ENCODE measurements at places on chromosomes 4 and X.

DNA sequence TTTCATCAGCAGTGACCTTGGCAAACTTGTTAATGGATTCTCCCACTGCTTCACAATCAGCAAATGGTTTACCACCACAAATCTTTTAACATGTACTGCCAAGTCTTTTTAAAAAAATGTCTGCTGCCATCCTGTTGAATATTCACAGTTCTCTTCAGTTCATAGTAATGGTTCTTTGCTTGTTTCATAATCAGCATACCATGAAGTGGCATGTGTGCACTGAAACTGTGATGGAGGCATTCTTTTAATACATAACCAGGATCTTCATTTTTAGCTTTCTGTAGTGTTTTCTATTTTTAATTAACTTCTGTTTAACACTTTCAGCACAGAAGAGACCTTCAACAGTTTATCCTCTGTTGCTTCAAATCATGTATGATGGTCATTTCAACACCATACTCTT is 230.1 kb upstream of the ARSJ start:
- no peak overlapping the region for H3K27ac ChIP-seq
- DNase-seq: no peak
- H3K4me3 ChIP-seq: no peak overlapping the region
- no peaks in the 10 kb centered on the region for H3K4me1 ChIP-seq
- H3K27me3 ChIP-seq: no peaks in the 10 kb centered on the region

DNA sequence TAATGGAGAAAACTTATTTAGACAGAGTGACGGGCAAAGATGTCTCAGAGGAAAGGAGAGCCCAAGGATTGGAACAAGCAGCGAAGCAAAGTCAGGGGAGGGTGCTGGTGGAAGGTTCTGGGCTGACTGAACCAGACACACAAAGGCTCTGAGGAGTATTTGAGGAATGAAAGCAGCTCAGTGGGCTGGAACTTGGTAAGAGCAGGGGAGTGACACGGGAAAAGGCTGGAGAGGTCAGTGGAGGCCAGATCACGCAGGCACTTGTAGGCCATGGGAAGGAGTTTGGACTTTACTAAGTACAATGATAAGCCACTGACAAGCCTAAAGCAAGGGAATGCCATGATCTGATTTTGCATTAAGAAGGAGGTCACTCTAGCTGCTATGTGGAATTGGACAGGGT is 71.4 kb downstream of the TSC22D3 start:
- no peak overlapping the region for H3K4me3 ChIP-seq
- no peak overlapping the region for H3K27ac ChIP-seq
- no peaks in the 10 kb centered on the region for H3K36me3 ChIP-seq

GRCh38 chrX:475926-476723 is 89.4 kb upstream of the PPP2R3B start:
- no peak overlapping the region for H3K4me3 ChIP-seq
- no peaks in the 10 kb centered on the region for H3K4me1 ChIP-seq
- no peak for DNase-seq
- H3K27me3 ChIP-seq: no peaks in the 10 kb centered on the region
- no peaks in the 10 kb centered on the region for H3K36me3 ChIP-seq

DNA sequence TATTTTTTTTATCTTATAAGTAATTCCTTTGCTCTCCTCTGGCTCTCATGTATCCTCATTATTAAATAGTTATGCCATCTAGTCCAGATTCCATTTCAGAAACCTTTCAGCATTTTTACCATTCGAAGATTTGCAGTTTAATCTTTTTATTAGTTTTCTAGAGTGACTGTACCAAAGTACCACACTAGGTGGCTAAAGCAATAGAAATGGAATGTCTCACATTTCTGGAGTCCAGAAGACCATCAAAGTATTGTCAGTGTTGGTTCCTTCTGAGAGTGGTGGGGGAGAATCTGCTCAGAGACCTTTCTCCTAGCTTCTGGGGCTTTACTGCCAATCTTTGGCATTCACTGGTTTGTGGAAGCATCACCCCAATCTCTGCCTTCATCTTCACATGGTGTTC is 3.7 kb upstream of the PNMA3 start:
- no peaks in the 10 kb centered on the region for H3K27me3 ChIP-seq
- no peaks in the 10 kb centered on the region for H3K36me3 ChIP-seq
- H3K27ac ChIP-seq: no peak overlapping the region
- no peaks in the 10 kb centered on the region for H3K4me1 ChIP-seq
- no peak for DNase-seq
- no peak overlapping the region for H3K4me3 ChIP-seq

DNA sequence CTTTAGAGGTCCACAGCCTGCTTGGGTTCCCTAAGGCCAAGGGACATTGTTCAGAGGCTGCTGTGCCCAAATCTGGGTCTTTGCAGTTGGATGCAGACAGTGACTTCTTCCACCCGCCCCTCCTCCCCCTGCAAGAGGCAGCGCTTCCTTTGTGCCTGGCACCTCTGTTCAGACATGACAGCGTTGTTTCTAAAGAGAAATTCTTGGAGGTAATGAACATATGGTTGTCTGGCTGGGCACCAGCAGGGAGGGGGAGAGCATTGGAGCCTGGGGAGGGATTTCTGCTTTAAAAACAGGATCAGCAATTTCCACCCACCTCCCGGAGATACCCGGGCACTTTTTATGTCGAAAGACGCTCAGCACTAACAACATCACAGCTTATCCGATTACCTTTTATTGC is 51.5 kb downstream of the PSAPL1 start:
- no peak overlapping the region for H3K27ac ChIP-seq
- H3K27me3 ChIP-seq: no peaks in the 10 kb centered on the region
- H3K4me3 ChIP-seq: no peak overlapping the region
- no peak for DNase-seq
- no peaks in the 10 kb centered on the region for H3K4me1 ChIP-seq
- H3K36me3 ChIP-seq: no peaks in the 10 kb centered on the region

GRCh38 chr4:177339477-177340374 is 30.1 kb downstream of the NEIL3 start:
- DNase-seq: peak; percentile 5
- no peaks in the 10 kb centered on the region for H3K4me1 ChIP-seq
- H3K4me3 ChIP-seq: no peak overlapping the region
- no peak overlapping the region for H3K27ac ChIP-seq

GRCh38 chrX:85573801-85574200 is 194.3 kb upstream of the POF1B start:
- H3K36me3 ChIP-seq: no peaks in the 10 kb centered on the region

DNA sequence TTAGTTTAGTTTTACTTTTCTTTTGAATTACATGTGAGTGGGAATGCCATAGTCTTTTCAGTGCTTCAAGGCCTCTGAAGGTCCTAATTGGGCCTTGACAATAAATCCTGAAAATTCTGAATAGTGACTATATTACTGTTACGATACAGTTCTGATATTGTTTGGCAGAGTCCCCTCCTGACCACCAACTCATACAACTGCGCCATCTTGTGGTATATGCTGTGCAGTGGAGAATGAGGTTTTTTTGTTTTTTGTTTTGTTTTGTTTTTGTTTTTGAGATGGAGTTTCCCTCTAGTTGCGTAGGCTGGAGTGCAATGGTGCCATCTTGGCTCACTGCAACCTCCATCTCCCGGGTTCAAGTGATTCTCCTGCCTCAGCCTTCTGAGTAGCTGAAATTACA is 56.6 kb upstream of the CHRDL1 start:
- peak; percentile 9 for DNase-seq
- H3K36me3 ChIP-seq: no peaks in the 10 kb centered on the region
- H3K27ac ChIP-seq: no peak overlapping the region
- H3K4me3 ChIP-seq: no peak overlapping the region

- no peaks in the 10 kb centered on the region for H3K4me1 ChIP-seq
- DNase-seq: no peak
- H3K36me3 ChIP-seq: no peaks in the 10 kb centered on the region
- no peaks in the 10 kb centered on the region for H3K27me3 ChIP-seq
- no peak overlapping the region for H3K27ac ChIP-seq
- no peak overlapping the region for H3K4me3 ChIP-seq
Observed at GRCh38 chr4:82145850-82146249, 227.9 kb downstream of the HNRNPD start.

DNA sequence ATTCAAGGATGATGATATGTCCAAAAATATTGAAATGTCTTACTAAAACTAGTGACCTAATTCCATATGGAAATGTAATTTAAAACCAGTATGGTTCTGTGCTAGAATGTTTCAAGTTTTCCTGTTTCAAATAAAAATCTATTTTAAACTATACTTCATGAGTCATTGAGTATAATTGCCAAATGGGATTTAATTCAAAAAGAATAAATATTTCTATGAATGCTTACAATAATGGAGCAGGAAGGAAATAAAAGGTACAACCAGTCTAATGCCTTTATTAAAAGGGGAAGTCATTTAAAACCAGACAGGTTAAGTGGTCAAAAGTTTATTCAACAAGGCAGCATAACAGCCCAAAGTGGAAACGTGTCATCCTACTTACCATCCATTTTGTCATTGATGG is 2347.1 kb downstream of the PCDH7 start:
- H3K36me3 ChIP-seq: no peaks in the 10 kb centered on the region
- H3K4me3 ChIP-seq: no peak overlapping the region

- no peaks in the 10 kb centered on the region for H3K4me1 ChIP-seq
- no peak overlapping the region for H3K27ac ChIP-seq
- no peaks in the 10 kb centered on the region for H3K36me3 ChIP-seq
- no peaks in the 10 kb centered on the region for H3K27me3 ChIP-seq
- peak; percentile 5 for DNase-seq
Observed at GRCh38 chrX:31832263-31832662, 760.4 kb upstream of the FTHL17 start.

DNA sequence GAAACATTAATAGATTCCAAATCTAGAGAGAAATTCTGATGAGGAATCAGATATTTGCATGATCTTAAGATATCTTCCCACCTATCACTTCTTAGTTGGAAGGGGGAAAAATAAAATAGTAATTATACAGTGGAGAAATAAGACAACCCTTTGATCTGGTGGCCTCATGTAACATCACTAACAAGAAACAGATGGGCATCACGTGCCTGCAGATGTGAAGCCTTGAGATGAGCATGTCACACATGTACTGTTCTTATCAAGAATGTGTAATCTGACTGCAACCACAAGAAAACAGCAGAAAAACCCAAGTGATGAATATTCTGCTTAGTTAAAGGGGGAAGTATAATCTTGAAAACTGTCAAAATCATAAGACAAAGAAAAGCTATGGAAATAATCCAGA is 31.4 kb upstream of the NKX6-1 start:
- no peaks in the 10 kb centered on the region for H3K36me3 ChIP-seq
- H3K4me1 ChIP-seq: peaks cover 6% of the 10 kb centered on the region
- no peak for DNase-seq
- no peaks in the 10 kb centered on the region for H3K27me3 ChIP-seq
- no peak overlapping the region for H3K27ac ChIP-seq
- no peak overlapping the region for H3K4me3 ChIP-seq

DNA sequence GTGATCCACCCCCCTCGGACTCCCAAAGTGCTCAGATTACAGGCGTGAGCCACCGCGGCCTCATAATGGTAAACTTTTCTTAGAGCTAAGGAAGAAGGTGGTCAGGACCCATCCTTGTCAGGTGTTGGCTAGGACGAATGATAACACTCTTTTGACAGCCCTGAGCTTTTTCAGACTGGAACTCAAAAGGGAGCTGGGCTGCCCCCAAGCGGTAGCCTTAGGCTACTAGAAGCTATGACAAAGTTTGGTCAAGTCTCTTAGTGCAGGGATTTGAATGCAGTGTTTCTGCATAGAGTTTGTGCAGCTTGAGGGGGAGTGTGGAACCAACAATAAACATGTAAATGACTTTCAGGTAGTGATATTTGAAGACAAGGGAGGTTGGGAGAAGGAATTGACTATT is 11.8 kb upstream of the HSD17B10 start:
- no peak overlapping the region for H3K27ac ChIP-seq
- no peaks in the 10 kb centered on the region for H3K4me1 ChIP-seq
- no peaks in the 10 kb centered on the region for H3K36me3 ChIP-seq
- peak; percentile 36 for DNase-seq
- no peaks in the 10 kb centered on the region for H3K27me3 ChIP-seq
- no peak overlapping the region for H3K4me3 ChIP-seq

DNA sequence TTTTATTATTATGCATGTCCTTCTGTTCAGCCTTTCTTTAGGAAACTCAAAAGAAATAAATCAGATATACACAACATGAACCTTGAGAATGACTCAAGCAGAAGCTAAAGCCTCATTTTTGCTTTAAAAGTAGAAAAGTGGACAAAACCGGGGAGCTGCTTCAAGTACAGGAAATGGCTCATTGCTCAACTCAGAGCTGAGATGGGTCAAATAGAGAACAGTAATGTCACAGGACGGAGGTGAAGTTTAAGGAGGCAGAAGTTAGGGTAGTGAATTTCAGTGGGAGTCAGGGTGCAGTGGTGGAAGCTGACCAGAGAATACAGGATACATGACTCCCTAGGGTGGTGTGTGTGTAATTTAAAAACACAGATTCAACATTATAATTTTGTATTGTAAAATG is 22.2 kb downstream of the PHKA2 start:
- no peak for DNase-seq
- no peak overlapping the region for H3K4me3 ChIP-seq
- no peak overlapping the region for H3K27ac ChIP-seq
- H3K4me1 ChIP-seq: no peaks in the 10 kb centered on the region
- H3K27me3 ChIP-seq: no peaks in the 10 kb centered on the region
- H3K36me3 ChIP-seq: no peaks in the 10 kb centered on the region

DNA sequence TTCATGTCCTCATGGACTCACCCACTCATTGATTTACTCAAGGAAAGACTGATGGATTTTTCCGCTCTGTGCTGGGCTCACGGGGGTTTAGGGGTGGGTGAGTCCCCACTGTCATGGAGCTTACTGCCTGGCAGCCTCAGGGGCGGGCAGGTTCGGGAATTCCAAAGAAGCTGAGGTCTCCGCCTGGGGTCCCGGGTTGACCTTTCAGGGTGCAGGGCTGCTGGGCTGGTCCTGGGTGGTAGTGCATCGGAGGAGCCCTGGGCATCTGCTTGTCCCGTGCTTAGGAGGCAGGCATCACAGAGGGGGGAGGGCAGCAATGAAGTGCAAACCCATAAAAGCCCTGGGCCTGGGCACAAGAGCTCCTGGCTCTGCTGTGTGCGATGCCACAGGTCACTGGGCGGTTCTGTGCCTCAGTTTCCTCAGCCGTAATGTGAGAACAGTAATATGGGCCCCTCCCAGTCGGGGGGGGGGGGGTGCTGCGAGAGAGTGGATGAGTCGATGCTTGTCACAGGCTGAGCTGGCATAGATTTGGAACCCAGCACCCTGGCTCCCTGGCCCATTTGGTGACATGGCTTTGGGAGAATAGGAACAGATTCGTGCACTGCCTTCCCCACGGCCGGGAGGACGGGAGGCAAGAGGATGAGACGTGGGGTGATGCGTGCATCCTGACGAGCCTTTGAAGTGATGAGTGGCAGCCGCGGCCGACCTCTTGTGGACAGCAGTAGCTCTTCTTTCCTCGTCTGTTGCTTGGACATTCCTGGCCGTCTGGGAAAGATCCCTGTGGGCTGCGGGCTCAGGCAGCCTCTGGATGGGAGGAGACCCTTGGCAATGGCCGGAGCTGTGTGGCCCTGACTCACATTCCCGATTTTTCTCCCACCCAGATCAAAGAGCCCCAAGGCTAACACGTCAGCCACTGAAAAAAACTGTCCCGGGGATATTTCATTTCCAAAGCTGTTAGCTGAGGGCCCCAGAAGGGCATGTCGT is 42.0 kb downstream of the PSAPL1 start:
- H3K4me1 ChIP-seq: peaks cover 36% of the 10 kb centered on the region
- H3K4me3 ChIP-seq: no peak overlapping the region
- DNase-seq: no peak
- no peaks in the 10 kb centered on the region for H3K36me3 ChIP-seq
- H3K27me3 ChIP-seq: peaks cover 12% of the 10 kb centered on the region

Data from SJCRH30 (cell line).